ENCODE measurements at places on chromosomes 4 and X. TPM values are rescaled to one million over a fixed set of nuclear protein-coding genes. Genes with fewer than 3 reads are reported as not detected.

Gene ACE2
- total RNA-seq: not detected

Gene FRMPD3
- total RNA-seq: 0.09 TPM

Gene RNF128
- 3.0 TPM for total RNA-seq

Gene TLR10
- total RNA-seq: 1.6 TPM

Gene DRP2
- 381 TPM for total RNA-seq

DNA sequence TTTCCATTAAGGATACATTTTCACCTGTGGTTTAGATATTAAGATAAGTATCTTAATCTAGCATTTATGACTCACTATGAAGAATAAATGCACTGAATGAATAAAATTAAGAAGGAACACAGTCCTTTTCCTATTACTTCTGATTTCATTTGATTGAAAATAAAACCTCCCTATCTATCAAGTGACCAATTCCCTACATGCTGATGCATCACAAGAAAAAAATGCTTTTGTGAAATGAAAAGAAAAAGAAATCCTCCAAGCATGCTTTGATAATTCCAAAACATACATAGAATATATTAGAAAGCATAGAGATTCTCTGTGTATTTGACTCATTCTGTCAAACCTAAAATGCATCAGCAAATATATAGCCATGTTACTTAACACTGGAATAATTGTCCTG lies 37.1 kb downstream of the PCDH10 start:
- DNase-seq: no peak

GRCh38 chrX:132378281-132378680 lies 110.6 kb downstream of the MBNL3 start:
- no peak for DNase-seq

- no peak for DNase-seq
Observed at GRCh38 chr4:36064117-36064516, 180.2 kb downstream of the ARAP2 start.

- DNase-seq: peak; percentile 87
Observed at GRCh38 chr4:89226665-89227574, 80.7 kb downstream of the GPRIN3 start.

DNA sequence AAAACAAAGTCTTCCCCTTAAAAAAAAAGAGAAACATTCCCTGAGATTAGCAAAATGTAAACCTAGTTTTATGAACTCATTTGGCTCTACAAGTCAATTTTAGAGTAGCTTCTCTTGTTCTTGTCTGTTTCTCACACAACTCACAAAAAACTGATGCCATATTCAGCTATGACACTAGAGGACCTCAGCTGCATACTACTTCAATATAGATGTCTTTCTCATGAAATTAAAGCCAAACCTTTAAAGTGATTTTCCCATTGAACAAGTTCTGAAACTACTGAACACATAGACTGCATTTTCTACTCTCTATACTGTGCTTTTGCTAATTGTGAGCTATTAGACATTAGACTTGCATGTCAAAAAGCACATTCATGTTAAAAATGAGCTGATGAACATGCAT lies 49.8 kb downstream of the TBCK start:
- no peak for DNase-seq

- DNase-seq: peak; percentile 44
Observed at GRCh38 chr4:3305610-3306371, 13.0 kb downstream of the RGS12 start.

- no peak for DNase-seq
Observed at GRCh38 chrX:2264179-2265030, 236.4 kb downstream of the DHRSX start.

DNA sequence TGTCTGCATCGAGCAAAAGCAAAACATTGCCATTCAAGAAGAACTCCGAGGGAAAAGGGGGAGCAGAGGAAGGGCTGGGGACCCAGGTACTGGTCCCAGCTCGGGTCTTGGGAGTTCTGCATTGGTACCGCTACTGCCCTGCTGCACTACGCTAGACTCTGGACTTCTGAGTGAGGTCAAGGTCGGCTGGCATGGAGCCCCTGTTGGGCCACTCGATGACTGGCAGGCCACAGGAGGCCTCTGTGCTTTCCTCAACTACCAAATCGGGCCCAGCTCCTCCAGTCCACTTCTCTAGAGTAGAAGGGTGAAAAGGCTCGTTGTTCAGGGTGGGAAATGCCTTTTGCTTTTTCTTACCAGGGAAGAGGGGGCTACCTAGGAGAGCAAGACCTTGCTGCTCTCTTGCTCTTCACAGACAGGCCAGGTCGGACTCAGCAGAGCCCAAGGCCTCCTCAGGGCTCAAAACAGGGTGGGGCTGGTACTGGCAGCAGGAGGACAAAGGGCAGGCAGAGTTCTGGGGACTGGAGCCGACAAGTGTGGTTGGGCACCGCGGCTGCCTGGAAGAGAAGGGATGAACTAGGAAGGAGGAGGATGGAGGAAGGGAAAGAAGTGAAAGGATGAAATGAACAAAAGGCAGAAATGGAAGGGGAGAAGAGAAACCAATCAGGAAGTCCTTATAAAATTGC lies 8.9 kb upstream of the IRAK1 start:
- DNase-seq: no peak

- DNase-seq: no peak
Observed at GRCh38 chrX:9132036-9132638, 98.2 kb upstream of the FAM9B start.

DNA sequence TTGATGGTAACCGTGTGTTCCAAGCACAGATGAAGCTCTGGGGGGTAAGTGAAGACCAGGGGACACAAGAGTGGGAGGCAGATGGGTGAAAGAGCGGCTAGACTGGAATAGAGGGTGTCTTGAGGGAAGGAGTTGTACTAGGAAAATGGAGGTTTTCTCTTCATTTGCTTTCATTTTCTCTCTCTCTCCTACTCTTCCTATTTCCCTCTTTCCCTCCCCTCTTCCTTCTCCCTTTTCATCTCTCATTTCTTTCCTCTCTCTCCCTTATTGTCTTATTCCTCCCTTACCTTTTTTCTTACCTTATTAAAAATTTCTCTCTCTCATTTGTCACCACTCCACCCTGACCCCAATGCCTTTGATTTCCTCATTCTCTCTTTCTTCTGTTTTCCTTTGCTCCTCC lies 3.0 kb downstream of the ITGB1BP2 start:
- no peak for DNase-seq

DNA sequence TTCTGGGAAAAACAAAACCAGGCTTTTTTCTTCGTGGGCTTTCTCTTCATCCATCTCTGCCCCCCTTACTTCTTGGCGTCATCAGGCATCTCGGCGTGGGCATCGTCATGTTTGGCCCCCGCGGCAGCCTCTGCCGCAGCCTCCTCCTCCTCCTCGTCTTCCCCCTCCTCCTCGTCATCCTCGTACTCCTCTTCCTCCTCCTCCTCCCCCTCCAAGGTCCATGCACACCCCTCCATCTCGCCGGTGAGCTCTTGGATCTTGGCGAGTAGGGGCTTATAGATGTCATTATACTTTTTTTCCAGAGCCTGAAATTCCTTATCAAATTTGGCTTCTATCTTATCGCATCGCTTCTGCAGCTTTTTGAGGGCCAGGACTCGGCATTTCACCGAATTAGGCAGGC lies 488 bp downstream of the NAP1L5 start:
- DNase-seq: no peak

DNA sequence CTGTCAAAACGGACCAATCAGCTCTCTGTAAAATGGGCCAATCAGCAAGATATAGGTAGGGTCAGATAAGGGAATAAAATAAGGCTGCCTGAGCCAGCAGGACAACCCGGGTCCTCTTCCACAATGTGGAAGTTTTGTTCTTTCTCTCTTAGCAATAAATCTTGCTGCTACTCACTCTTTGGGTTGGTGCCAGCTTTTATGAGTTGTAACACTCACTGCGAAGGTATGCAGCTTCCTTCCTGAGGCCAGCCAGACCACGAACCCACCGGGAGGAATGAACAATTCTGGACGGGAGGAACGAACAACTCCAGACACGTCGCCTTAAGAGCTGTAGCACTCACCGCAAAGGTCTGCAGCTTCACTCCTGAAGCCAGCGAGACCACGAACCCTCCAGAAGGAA lies 287.8 kb downstream of the RAPGEF2 start:
- DNase-seq: no peak

- DNase-seq: no peak
Observed at GRCh38 chrX:18098763-18099162, 121.9 kb downstream of the BEND2 start.

GRCh38 chrX:139924069-139924695 lies 8.7 kb downstream of the ATP11C start:
- DNase-seq: no peak

- no peak for DNase-seq
Observed at GRCh38 chrX:42496239-42496638, 281.7 kb downstream of the PPP1R2C start.

DNA sequence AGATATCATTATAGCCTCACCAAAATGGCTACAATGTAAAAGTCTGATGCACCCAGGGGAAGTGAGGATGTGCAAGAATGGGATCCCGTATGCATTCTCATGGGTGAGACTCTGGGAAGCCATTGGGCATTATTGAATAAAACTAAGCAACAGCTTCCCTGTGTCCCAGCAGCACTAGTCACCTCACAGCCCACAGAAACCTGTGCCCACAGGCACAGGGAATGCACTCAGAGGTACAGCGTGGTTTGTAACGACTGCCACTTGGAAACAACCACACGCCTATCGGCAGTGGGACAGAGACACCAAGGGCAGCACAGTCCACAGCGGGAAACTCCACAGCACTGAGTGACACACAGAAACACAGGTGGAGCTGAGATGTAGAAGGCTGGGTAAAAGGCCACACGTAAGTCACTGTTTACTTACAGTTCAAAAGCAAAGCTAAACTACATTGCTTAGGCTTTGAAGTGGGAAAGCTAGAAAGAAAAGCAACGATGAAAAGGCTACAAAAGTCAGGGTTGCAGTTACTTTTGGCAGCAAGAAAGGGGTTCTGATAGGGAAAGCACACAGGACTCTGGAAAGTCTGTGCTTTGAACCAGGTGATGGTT lies 69.2 kb downstream of the HAUS3 start:
- no peak for DNase-seq
